ENCODE measurements at places on chromosomes 5 and 9.

- no peak for DNase-seq
Observed at GRCh38 chr5:103466495-103466894, 96.1 kb downstream of the NUDT12 start.

- DNase-seq = no peak
Observed at GRCh38 chr5:1299961-1300360, 5.1 kb upstream of the TERT start.

- no peak for DNase-seq
Observed at GRCh38 chr5:127411381-127411780, 106.1 kb upstream of the PRRC1 start.

- no peak for DNase-seq
Observed at GRCh38 chr5:132183723-132184122, 43.9 kb downstream of the P4HA2 start.

DNA sequence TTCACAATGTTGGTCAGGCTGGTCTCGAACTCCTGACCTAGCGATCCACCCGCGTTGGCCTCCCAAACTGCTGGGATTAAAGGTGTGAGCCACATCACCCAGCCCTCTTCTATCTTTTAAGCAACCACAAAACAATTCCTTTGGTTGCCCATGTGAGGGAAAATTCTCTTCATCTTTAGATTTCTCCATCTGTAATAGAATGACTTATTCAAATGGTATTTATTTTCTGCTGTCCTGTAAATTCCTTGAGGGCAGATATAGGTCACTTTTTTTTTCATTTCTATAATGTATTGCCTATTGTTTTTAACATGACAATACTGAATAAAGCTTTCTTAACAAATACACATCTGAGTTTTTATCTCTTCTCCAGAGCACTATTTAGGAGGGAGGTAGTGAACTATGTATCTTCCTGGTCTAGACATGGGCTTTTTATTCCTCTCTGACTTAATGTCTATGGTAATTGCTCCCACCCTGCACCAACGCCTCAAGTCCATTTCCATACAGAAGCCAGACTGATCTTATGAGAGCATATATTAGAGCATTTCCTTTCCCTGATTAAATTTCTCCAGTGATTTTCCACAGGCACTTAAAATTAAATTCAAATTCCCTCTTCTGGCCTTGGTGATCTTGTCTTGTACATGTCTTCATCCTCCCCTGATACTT lies 595.6 kb downstream of the CAAP1 start:
- no peak for DNase-seq

GRCh38 chr9:136020206-136020605 lies 59.0 kb upstream of the UBAC1 start:
- no peak for DNase-seq

DNA sequence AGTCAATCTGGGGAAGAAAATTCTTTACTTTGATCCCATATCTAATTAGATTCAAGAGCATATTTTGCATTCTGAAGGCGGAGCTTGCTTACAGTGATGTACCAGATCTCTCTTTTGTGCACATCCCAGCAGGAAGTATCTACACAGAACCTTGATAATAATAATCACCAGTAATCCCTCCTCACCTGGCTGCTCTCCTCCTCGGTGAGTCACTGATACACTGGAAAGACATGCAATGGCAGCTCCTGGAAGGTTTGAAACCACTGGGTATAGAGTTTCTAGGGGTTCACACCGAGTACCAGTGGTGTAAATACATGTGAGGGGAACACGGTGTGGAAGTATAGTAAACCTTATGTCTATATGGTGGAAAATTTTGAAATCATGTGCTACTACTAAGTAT lies 205.5 kb upstream of the TARS1 start:
- DNase-seq = no peak

DNA sequence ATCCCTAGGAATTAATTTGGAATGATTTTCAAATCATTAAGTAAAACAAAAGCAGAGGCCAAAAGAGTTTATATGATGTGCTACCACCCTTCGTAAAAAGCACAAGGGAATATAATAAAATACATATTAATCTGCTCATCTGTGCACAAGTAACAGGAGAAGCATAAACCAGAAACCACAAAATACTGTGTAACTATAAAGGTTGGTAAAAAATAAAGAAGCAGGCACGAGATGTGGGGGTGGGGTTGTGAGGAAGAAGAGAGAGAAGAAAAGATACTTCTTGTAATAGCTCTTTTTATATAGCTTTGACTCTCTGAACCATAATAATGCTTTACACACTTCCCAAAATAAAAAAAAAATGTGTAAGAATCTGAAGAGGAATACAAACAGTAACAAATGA lies 214.9 kb upstream of the EFNA5 start:
- DNase-seq = no peak

DNA sequence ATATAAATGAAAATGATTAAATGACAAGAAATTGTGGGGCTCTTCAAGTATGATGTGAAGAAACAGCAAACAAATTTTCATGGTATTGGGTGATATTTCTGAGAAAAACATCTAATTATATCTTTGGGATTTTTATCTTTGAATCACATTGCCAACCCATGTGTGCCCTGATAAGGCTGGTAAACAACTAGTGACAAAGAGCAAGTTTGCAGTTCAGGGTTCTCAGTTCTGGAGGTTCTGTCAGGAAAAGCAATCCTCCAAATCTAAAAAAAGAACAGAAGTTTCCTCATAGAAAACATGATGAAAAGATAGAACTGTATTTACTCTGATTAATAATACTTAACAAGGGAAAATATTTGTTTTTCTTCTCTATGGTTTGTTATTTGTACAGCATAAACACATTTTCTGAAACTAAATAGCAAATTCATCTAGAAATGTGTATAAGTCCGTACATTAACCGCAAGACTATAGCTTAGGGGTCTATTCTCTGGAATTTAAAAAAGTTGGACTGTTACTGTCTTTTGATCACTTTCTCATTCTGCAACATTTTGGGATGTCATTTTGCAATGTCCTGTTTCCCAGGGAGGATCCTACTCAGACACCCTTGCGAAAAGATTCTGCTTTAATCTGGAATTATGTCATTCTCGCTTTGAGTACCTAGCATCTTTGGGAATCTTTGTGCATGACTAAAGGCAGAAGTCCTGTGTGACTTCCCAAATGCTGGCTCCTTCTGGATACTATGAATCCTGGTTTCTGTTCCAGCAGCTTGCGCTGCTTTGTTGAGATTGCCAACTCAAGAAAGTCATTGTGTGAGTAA lies 308.5 kb downstream of the ADGRV1 start:
- DNase-seq = no peak

GRCh38 chr5:64164166-64164565 lies 1.5 kb upstream of the RNF180 start:
- DNase-seq = no peak

- DNase-seq = no peak
Observed at GRCh38 chr9:27542508-27542907, 12.9 kb upstream of the MOB3B start.

DNA sequence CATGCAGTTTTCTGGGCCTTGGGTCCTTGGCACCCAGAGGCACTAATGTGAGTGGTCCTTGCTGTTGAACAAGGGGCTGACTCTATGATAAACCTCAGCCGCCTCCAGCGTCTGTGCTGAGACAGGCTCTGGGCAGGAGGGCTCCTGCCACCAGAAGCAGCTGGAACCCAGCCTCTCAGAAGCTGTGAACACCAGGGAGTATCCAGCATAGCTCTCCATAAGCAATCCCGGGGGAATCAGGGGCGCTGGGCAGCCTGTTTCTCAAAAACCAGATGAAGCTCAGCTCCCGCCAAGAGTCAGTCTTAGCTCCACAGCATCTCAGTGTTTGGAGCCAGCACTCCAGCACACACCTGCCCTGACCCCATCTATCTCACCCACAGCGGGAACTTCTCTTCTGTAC lies 170.2 kb downstream of the HSPA4 start:
- no peak for DNase-seq

GRCh38 chr9:127776924-127777289 lies 1.6 kb downstream of the SH2D3C start:
- DNase-seq = no peak

DNA sequence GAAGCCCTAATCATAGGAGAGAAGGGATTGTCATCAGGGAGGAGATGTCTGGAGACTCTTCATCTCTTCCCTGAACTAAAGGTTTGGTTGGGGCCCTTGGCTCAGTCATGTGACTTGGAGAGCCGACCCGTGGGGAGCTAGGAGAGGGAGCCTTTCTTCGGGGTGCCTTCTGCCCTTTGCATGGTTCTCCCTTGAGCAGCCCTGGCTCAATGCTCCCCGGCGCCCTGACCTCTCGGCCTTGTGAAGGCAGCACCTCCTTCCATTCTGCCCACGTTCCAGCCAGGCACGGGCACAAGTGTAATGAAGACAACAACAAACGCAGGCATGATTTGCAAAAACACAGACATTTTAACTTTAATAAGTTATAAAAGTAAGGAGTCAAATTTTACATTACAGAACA lies 50.4 kb downstream of the ZNF354C start:
- no peak for DNase-seq

GRCh38 chr5:135387629-135387960 lies 11.4 kb downstream of the MACROH2A1 start:
- no peak for DNase-seq

DNA sequence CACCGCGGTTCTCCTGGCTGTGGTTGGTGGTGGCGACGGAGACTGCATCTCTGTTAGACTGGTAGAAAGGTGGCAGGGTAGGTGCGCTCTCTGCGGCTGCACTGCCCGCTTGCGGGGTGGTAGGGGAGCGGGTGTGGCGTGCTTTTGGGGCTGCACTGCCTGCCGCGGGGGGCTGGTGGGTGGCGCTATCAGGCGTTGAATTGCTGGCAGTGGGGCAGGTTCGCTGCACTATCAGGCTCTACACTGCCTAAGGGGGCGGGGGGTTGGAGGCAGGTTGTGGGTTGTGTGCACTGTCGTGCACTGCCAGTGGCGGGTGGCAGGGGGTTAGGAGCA lies 21.0 kb upstream of the TRIM52 start:
- no peak for DNase-seq

DNA sequence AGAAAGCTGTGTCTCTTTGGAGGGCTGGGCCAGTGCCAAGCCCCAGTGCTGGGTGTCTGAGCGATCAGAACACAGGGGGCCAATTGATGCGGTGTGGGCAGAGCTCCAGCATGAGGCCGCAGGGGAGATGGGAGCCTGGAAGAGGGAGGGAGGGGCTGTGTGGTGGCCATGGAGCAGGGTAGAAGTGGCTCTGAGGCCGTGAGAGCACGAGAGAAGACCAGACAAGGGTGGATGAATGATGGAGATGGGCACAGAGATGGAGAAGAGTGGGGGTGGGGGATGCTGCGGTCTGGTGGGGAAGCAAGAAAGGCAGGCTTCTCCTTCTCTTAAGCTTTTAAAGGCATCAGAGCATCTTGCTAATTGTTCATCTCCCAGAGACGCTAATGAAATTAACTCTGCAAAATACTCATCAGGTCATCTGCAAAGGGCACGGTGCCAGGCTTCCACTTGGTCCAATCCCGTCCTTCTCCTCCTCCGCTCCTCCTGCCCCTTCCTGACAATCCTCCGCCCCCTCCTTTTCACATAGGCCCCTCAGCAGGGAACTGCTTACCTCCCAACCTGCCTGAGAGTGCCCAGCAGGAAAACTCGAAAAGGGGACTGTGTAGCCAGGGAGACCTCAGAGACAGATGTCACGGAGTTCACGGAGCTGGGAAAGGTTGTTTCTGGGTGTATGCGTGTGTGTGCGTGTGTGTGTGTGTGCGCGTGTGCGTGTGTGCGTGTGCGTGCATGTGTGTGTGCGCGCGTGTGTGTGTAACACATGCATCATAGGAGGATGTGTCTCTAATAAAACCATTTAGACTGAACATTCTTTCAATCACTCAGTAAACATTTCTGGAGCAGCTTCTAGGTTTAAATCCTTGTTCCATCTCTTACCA lies 7.1 kb upstream of the UNC5A start:
- no peak for DNase-seq

DNA sequence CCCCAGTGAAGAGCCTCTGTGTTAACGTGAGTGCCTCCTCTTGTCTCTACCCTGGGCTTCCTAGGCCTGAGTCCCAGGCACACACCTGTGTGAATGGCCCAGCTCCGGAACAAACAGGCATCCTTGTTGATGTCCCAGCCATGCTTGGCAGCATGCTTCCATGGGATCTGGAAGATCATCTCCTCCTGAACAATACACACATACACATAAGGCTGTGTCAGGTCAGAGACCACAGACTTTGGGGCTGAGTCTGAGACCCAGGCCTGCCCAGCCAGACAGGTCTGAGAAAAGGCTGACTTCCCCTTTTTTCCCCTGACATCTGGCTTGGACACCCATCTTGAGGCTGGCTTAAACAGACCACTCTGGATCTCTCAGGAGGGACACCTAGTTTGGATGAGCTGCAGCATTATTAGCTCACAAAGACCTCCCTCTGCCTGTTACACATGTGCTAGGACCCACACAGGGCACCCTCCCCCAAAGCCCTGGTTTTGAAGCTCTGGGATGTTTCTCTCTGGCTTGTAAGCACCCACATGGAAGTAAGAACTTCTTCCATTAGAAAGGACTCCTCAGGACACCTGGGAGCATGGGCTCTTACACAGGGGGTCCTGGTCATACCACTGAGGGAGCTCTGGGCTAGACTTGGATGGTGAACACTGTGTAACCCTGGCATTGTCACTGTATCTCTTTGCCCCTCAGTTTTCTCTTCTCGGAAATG lies 2.6 kb downstream of the IRF1 start:
- DNase-seq = no peak

DNA sequence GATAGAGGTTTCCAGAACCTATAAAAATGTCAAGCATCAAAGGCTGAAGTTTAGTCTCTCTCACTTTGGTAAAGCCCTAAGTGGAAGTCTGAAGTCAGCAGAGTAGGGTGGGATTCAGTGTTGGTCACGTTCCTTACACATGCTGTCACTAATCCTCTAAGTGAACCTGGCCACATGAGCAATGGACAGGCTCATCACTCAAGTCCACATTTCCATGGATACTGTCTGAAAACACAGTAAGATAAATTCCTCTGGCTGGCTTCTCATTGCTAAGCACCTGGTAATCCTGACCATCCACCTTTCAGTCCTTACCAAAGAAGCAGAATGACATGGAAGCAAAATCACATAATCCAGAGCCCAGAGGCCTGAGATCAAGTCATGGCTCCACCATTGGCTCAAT lies 43.8 kb downstream of the GNA14 start:
- no peak for DNase-seq

DNA sequence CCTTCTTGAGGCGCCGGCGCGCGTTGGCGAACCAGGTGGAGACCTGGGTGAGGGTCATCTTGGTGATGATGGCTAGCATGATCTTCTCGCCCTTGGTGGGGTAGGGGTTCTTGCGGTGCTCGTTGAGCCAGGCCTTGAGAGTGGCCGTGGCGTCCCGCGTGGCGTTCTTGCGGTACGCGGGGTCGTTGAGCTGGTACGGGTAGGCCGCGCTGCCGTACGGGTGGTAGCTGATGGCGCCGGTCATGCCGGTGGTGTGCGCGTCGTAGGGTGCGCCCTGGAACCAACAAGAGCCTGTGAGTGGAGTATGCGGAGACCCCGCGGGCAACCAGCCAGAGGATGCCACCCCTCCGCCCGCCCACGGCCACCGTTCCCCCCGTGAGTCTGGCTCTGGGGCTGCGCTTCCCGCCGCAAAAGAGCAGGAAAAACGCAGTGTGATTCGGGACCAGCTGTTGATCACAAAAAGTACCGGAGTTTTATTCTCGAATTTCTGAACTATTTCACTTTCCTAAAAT lies 1.9 kb downstream of the IRX2 start:
- no peak for DNase-seq

- DNase-seq = no peak
Observed at GRCh38 chr9:85172001-85172978, 502.8 kb downstream of the NTRK2 start.

GRCh38 chr9:5002811-5003210 lies 17.7 kb downstream of the JAK2 start:
- no peak for DNase-seq

Data from stimulated activated CD4-positive, alpha-beta T cell treated with anti-CD3 and anti-CD28 coated beads, Interleukin-1b, Interleukin-23, amount 100 ng/mL, for 1 hour (primary cell).